ENCODE measurements at places on chromosomes 7 and 10. TPM values are rescaled to one million over a fixed set of nuclear protein-coding genes. Genes with fewer than 3 reads are reported as not detected.

The GATA3 gene
- total RNA-seq, result not detected

The PRTFDC1 gene
- total RNA-seq, result 2.2 TPM

DNA sequence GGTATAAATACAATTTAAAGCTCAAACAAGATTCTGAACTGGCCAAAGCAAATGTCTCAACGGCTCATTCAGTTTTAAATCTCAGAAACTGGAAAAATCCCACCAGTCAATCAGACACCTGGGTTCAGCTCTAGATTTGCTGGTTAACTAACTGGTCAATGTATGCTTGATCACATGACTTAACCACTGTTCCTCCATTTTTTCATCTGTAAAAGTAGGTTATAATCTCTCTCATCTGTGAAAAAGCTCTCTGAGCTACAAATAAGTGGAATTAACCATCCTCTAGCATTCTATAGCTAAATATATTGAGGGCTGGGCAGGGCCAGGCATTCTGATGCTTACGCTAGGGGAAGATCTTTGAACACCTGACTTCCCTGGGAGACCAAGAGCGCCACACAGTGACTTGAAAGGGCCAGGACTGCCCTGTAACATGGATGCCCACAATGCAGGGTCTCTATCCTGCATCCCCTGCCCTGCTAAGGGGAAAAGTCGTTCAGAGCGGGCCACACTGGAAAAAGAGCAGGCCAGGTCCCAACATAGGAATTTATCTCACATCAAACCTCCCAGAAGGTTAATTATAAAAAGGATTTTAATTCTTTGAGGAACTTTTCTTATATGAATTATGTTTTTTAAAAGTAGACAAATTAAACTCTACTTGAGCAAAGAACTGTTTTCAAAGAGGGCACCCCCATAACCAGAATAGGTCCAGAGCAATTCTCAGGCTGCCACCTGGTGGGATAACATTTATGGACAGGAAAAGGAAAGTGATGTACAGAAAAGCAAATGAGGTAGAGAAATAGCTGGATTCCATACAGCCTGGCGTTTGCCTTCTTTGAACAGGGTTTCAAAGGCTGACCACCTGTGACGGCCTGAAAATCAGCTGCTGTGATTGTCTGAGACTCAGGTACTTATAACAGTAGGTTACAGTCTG, 1.8 kb downstream of the RP9 start:
- H3K36me3 ChIP-seq, result peaks cover 15% of the 10 kb centered on the region
- H3K27me3 ChIP-seq, result no peaks in the 10 kb centered on the region
- DNase-seq, result no peak
- peaks cover 17% of the 10 kb centered on the region for H3K4me1 ChIP-seq
- H3K4me3 ChIP-seq, result peak overlapping the region; percentile 98

- no peaks in the 10 kb centered on the region for H3K27me3 ChIP-seq
- H3K4me3 ChIP-seq, result no peak overlapping the region
- no peaks in the 10 kb centered on the region for H3K36me3 ChIP-seq
- H3K4me1 ChIP-seq, result peaks cover 6% of the 10 kb centered on the region
- H3K27ac ChIP-seq, result no peak overlapping the region
These were observed 15.0 kb upstream of the ARMC3 start for GRCh38 chr10:22912763-22913384.

DNA sequence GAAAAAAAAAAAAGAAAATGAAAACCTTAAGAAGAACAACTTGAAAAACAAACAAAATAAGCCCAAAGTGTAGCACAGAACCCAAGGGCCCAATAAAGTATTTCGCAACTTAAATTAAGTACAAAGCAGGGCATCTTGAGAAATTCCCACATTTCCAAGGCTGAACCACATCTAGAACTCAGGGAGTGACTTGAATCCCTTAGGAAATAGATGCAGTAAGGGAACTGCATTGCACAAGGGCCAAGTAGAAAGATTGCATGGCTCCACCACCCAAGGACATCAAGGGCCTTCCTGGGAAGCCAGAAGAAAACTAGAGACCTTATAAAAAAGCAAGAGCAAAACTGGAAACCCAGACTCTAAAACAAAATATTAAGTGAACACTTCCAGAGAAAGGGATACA, 352.7 kb downstream of the CXCL12 start:
- H3K36me3 ChIP-seq, result no peaks in the 10 kb centered on the region
- H3K4me1 ChIP-seq, result no peaks in the 10 kb centered on the region
- no peak overlapping the region for H3K27ac ChIP-seq
- no peaks in the 10 kb centered on the region for H3K27me3 ChIP-seq
- no peak for DNase-seq

DNA sequence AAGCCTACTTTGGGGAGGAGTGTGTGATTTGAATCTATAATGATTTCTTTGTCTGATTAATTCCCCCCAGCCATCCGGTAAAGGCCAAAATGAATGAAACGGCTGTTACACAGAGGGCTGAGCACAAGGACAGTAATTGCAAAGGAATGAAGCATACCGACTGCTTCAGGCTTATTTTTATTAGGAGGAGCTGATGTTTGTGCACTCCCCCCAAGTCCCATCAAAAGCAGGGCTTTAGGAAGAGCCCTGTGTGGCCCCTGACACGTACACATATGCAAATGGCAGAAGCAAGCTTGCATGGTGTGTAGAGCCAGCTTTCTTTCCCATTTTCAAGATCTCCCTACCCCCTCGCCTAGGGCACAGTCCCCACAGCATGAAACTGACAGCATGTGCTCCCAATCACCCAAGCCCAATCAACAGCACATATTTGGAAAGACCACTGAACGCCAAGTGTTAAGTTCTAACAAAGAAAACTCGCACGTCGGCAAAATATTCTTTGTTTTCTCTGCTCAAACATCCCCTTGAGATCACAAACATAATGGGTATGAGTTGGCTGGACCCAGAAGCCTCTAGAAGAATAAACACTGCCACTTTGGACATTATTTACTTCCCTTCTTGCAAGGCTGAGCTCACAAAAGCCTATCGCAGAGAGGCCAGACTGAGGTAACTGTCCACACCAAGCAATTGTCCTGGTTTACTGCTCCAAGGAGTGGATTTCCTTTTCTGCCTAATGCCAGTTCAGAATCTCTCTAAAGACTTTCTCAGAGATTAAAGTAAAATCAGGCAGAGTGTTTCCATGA, 143.0 kb downstream of the CUBN start:
- DNase-seq, result no peak
- no peaks in the 10 kb centered on the region for H3K36me3 ChIP-seq
- no peaks in the 10 kb centered on the region for H3K27me3 ChIP-seq
- H3K4me1 ChIP-seq, result peaks cover 21% of the 10 kb centered on the region
- H3K4me3 ChIP-seq, result no peak overlapping the region

The ANKRD2 gene
- not detected for total RNA-seq

- no peaks in the 10 kb centered on the region for H3K27me3 ChIP-seq
- no peak overlapping the region for H3K4me3 ChIP-seq
- no peaks in the 10 kb centered on the region for H3K4me1 ChIP-seq
- H3K27ac ChIP-seq, result no peak overlapping the region
- H3K36me3 ChIP-seq, result no peaks in the 10 kb centered on the region
- DNase-seq, result no peak
These were observed 90.2 kb downstream of the IPMK start for GRCh38 chr10:58177362-58177947.

DNA sequence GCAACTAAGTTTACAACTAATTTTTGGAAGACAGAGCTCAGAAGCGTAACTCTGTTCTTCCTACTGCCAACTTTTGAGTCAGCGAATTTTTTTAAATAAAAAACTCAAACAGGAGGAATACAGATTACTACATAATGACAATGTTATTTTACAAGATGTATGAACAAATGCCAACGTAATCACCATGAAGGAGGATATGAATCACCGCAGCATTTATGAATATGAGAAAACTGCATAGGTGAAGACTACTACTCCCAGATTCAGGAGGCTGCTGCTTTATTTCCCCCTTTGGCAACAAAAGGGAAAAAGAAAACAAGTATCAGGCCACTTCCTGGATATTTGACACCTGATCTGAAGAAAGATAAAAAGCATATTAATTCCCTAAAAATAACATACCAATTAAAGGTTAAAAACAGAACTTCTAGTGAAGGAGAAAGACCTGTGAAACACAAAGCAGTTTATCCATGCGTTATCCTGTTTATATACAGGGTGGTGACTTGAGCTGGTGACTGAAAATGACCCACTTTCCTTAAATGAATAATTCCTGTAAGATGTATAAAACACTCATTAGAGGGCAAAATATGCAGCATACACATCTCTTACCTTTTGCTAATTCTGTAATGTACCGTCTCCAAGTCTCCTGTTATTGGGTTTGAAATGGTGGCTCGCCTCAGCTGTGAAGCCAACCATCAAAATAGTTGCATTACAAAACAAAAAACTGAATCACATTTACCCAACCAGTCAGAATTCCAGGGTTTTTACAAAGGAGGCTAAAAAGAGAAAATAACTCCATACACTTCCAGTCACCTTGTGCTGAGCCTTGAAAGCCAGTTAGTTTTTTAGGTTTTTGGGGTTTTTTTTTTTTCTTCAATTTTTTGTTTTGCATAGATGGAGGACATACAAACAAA, 52.0 kb downstream of the P4HA1 start:
- H3K27ac ChIP-seq, result peak overlapping the region; percentile 64
- no peaks in the 10 kb centered on the region for H3K27me3 ChIP-seq
- no peak overlapping the region for H3K4me3 ChIP-seq
- DNase-seq, result no peak

DNA sequence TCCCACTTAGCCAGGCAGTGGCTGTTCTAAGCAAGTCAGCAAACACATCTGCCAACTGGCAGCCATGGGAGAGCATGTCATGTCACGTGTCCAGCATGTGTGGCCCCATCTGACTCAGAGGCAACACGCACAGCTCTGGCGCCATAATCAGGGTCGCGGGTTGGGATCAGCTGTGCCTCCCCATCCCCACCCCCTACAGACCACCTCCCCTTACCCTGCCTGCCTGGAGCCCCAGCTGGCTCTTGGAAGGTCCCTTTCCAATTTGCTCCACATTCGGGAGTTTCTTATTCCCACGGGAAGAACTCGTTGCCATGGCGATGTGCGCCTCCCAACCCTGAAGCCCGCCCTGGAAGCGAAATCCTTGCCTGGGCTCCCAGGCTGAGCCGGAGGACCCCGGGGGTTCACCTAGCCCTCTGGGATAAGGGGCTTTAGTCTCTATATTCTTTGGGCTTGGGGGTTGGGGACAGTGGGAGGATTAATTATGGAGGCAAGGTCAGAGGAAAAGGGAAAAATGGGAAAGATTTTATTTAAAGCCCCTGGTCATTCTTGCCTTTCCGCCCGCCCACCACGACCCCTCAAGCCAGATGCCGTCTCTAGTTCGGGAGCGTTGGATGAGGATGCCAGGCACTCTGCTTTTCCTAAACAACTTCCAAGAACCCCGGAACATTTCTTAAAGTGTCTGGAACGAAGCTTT, 283.7 kb downstream of the ZEB1 start:
- peak overlapping the region; percentile 67 for H3K4me3 ChIP-seq
- peaks cover 5% of the 10 kb centered on the region for H3K4me1 ChIP-seq
- no peaks in the 10 kb centered on the region for H3K36me3 ChIP-seq
- DNase-seq, result no peak

- H3K4me3 ChIP-seq, result no peak overlapping the region
- peaks cover 9% of the 10 kb centered on the region for H3K4me1 ChIP-seq
- peak overlapping the region; percentile 57 for H3K27ac ChIP-seq
- no peaks in the 10 kb centered on the region for H3K27me3 ChIP-seq
These were observed 19.3 kb downstream of the CACNB2 start for GRCh38 chr10:18159557-18159956.

The LRRN3 gene
- not detected for total RNA-seq

GRCh38 chr10:21398563-21399231, 126.8 kb downstream of the SKIDA1 start:
- no peak overlapping the region for H3K27ac ChIP-seq
- H3K27me3 ChIP-seq, result no peaks in the 10 kb centered on the region
- no peak overlapping the region for H3K4me3 ChIP-seq
- no peak for DNase-seq
- peaks cover 15% of the 10 kb centered on the region for H3K4me1 ChIP-seq

The RBP3 gene
- not detected for total RNA-seq

- DNase-seq, result no peak
- H3K27ac ChIP-seq, result no peak overlapping the region
- H3K4me3 ChIP-seq, result no peak overlapping the region
- H3K4me1 ChIP-seq, result no peaks in the 10 kb centered on the region
- H3K27me3 ChIP-seq, result no peaks in the 10 kb centered on the region
- no peaks in the 10 kb centered on the region for H3K36me3 ChIP-seq
These were observed 75.3 kb upstream of the TAS2R16 start for GRCh38 chr7:123070702-123071286.

- no peak overlapping the region for H3K27ac ChIP-seq
- no peak for DNase-seq
- H3K4me1 ChIP-seq, result peaks cover 89% of the 10 kb centered on the region
- no peak overlapping the region for H3K4me3 ChIP-seq
- peaks cover 16% of the 10 kb centered on the region for H3K36me3 ChIP-seq
These were observed 69.4 kb upstream of the PDLIM1 start for GRCh38 chr10:95360122-95360714.

The HOXA11 gene
- not detected for total RNA-seq

- peak within 1 kb of the TSS; percentile 20 for H3K4me3 ChIP-seq
- peaks cover 37% of the 10 kb centered on the region for H3K4me1 ChIP-seq
- no peaks in the 10 kb centered on the region for H3K36me3 ChIP-seq
These were observed at the start of gene CPXM2 for GRCh38 chr10:123891144-123892071. CPXM2 (minus strand) TSS chr10:123891807; CDS start chr10:123891659, 148 bp downstream.

DNA sequence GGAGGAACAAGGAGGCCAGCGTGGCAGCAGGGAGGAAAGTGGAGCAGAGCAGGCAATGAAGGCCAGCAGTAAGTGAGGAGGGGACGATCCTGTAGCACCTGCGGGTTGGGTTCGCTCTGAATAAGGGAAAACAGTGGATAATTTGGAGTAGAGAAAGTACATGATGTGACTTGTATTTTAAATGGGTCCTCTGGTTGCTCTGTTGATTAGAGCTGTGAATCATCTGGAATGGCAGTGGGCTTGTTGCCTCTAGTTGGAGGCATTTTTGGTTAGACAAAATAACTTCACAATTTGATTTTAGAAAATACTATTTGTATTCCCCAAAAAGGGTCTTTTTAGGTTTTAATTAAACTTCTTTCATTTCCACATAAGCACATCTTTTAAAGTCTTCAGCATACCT, 277.4 kb downstream of the ARL4A start:
- no peaks in the 10 kb centered on the region for H3K36me3 ChIP-seq
- H3K27ac ChIP-seq, result no peak overlapping the region
- H3K27me3 ChIP-seq, result no peaks in the 10 kb centered on the region
- H3K4me1 ChIP-seq, result no peaks in the 10 kb centered on the region
- H3K4me3 ChIP-seq, result no peak overlapping the region

- DNase-seq, result no peak
- H3K4me1 ChIP-seq, result no peaks in the 10 kb centered on the region
- no peaks in the 10 kb centered on the region for H3K27me3 ChIP-seq
- no peak overlapping the region for H3K27ac ChIP-seq
- no peak overlapping the region for H3K4me3 ChIP-seq
- no peaks in the 10 kb centered on the region for H3K36me3 ChIP-seq
These were observed 170.3 kb upstream of the FAM171A1 start for GRCh38 chr10:15541376-15541775.

DNA sequence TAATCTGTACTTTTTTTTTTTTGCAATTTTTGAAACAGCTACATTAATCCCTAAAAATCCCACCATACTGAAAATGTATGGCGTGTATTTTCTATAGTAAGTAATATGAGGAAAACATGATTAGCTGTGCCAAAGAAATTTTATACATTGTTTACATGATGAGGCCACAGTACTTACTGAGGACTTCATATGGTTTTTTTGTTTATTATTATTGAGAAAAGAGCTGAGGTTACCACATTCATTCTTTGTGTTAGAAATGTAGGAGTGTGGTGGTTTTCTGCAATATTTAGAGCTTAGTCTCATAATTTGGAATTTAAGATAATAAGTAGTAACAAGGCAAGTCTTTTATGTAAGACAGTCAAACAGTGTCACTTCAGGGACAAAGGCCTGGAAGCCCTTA, 45.1 kb downstream of the SLC25A40 start:
- H3K36me3 ChIP-seq, result no peaks in the 10 kb centered on the region
- DNase-seq, result no peak
- no peaks in the 10 kb centered on the region for H3K4me1 ChIP-seq
- no peak overlapping the region for H3K4me3 ChIP-seq

The ZFAND4 gene
- total RNA-seq, result 10.0 TPM

The FAM25G gene
- not detected for total RNA-seq

The KCP gene
- 1.2 TPM for total RNA-seq

The CASD1 gene
- 16.8 TPM for total RNA-seq

Data from esophagus squamous epithelium (tissue), 5 donors.